ENCODE measurements at places on chromosomes 11 and 22.

DNA sequence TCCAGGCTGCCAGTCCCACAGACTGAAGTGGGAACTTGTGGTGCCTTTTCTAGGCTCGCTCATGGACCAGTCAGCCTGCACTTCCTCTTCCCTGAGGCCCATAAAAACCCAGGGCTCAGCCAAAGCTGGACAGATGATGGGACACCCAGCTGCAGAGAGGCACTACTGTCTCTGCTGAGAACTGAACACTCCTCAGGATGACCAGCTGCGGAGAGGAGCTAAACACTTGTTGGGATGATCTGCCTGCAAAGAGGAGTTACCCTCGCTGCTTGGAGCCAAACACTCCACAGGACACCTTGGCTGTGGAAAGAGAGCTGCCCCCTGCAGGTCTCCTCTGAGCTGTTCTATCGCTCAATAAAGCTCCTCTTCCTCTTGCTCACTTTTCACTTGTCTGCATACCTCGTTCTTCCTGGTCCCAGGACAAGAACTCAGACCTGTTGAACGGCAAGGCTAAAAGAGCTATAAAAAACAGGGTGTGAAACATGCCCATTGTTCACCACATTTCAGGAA is 465.5 kb downstream of the GUCY1A2 start:
- DNase-seq = no peak

DNA sequence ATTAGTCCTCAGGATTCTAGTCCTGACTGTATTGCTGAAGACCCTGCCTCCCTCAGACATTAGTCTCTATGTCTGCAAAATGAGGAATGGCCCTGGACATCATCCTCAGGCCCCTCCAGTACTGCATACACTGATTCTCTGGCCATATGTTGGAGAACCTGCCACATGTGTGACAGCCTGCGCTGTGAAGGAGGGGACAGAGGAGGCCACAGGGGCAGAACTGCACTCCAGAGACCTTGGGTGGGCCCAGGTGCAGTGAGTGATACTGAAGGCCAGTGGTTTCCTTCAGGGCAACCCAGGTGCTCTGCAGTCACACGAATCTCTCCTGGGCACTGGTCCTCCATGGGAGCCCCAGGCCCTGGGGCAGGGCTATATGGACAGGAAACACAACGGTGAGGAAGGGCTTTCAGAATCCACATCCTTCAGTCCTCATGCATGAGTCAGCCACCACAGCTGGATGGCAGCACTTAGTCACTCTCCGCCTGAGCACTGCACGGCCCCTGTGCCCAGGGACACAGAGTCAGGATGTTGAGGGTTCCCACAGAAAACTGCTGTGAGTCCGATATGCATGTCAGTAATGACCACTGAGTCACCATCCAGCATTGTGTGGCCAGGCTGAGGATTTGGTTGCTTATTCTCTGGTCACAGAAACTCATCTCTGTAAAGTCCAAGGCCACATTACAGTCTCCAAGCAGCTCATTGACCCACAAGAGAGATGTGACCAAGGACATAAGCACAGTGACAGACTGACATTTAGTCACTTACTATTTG is 39.7 kb downstream of the ME3 start:
- DNase-seq = peak; percentile 94

- DNase-seq = no peak
Measured at GRCh38 chr11:7582338-7582985, 68.7 kb downstream of the PPFIBP2 start.

DNA sequence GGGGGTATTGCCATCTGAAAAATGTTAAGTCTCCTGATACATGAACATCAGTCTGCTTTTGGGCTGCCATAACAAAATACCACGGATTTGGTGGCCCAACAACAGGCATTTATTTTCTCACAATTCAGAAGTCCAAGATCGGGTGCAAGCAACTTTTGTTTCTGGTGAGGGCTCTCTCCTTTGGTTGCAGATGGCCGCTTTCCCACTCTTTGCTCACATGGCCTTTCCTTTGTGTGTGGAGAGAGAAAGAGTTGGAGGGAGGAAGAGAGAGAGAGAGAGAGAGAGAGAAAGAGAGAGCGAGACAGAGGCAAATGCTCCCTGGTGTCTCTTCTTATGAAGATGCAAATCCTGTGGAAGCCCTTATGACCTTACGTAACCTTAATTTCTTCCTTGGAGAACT is 2.5 kb upstream of the KRTAP5-2 start:
- DNase-seq = no peak

GRCh38 chr22:30224161-30224857 is 22.2 kb downstream of the LIF start:
- no peak for DNase-seq

DNA sequence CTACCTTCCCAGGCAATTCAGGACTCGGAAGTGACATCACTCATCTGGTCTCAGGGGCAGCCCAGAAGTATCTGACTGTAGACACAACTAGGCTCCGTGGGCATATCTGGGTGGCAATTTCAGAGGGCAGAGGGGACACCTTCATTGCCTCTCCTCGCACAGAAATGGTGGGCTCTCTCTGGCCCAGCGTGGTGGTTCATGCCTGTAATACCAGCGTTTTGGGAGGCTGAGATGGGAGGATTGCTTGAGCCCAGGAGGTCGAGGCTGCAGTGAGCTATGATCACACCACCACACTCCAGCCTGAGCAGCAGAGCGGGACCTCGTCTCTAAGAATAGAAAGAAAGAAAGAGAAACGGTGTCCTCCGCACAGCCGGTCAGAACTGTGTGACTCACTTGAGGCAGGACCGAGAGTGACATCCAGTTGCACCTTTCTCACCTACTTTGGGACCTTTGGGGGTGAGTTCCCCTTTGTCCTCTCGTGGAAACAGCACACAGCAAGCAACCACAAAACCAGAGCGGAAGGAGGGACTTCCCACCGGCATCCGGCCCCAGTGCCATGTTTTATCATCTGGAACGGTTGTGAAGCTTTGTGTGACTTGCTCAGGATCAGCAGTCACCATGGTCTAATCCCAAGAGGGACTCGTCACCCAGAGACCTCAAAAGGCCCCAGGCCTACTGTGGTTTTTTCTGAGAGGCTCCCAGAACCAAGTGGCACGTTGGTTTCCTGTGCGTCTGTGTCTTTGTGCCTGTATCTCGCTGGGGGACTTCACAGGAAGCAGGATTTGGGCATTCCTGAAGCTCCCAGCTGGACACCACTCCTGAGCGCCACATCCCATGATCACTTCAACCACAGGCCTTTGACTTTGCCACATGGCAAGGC is 38.4 kb upstream of the EMID1 start:
- DNase-seq = no peak

- DNase-seq = peak; percentile 16
Measured at GRCh38 chr22:41687901-41688364, 734 bp downstream of the SNU13 start.

DNA sequence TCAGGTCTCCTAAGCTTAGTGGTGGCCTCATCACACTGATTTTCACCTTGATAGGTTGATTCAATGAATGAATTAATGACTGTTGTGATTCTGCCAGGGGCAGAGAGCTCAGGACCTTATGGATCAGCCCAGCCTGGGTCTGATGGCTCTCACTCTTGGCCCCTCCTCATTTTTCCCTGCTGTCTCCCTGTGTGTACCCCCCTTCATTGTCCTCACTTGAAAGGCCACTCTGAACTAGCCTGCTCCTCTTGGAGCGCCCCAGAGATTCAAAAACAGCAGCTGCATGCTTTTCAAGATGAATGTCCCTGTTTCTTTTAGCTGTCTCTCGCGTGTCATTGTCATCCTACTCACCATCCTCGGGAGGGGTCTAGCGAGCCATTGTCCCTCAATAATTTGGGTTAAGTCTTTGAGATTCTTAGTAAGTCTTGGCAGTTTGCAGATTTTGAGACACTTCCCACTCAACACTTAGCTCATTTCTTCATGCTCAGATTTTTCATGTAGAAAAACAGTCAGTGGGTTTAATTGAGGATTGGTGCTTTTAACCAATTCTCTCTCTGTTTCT is 42.5 kb upstream of the MICAL2 start:
- DNase-seq = no peak

DNA sequence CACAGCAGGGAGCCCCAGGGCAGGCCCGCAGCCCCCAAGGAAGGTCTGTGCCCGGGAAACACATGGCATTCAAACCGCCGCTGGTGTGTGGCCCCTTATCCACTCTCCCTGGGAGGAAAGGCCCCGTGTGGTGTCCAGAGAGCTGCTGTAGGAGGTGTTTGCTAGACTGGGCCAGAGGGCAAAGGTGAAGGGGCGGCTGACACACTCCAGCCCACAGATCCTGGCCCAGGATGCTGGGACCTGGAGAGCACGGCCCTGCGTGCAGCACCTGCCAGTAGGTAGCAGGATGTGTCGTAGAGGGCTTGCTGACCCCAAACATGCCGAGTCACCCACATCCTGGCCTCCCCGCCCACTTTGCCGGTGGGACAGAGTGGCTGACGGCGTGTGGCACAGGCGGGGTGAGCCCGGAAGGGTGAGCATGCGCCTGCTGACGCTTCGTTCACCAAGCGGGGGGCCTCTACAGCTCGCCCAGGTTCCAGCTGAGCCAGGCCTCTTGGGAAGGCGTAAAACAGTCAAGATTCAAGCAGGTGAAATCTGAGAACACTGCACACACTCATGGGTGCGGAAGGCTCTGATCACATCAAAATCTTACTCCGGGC is 11.0 kb downstream of the OSBPL5 start:
- no peak for DNase-seq

DNA sequence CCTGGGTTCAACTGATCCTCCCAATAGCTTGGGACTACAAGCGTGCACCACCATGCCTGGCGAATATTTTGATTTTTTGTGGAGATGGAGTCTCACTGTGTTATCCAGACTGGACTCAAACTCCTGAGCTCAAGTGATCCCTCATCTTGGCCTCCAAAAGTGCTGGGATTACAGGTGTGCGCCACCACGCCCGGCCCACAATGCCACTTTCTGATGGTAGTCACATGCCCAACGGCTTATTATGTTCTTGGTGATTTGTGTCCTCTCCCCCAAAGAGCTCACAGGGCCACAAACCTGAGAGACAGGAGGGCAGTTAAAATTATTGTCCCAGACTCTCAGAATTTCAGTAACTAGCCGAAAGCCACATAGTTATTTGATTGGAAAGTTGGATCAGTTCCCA is 9.6 kb downstream of the GRIK4 start:
- DNase-seq = no peak

DNA sequence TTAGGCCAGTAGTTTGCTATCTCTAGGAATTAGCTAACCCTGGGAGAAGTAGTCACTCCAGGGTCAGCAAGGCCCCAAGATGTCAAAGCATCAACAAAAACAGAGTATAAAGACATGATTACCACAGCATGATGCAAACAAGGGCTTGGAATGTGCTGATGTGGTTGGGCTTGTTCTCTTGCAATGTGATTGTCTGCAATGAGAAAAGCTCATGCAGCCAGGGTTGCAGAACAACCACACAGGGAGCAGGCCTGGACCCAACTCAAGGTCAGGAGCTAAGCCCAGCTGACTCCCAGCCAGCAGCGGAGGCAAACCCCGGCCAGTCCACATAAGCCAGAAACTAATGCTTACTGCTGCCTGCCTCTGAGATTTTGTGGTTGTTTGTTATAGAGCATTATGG is 132.4 kb upstream of the ZC3H12C start:
- peak; percentile 71 for DNase-seq

- DNase-seq = no peak
Measured at GRCh38 chr11:73398721-73399120, 22.5 kb downstream of the RELT start.

DNA sequence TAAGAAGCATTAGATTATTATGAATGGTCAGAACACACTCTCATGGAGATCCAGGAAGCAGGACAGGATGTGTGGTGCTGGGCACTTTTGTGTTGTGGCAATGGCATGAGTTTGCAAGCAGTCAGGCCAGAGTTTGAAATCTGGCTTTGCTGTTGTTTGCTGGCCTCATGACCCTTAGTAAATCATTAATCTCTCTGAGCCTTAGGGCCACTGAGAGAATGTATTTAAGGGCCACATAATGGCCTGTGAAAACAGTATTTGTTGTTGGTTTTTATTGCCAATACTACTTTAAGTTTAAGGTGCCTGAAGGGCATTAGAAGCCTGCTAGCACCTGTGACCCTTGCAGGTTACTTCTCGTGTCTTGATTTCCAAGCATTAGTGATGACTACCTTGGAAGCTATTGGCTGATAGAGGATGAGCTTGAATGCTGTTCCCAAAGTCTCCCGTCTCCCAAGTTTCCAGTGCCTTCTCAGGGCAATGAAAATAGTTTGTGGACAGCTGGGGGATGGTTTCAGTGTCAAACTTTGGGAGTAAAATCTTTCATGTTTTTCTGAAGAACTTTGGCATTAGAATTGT is 24.6 kb downstream of the STIM1 start:
- no peak for DNase-seq

DNA sequence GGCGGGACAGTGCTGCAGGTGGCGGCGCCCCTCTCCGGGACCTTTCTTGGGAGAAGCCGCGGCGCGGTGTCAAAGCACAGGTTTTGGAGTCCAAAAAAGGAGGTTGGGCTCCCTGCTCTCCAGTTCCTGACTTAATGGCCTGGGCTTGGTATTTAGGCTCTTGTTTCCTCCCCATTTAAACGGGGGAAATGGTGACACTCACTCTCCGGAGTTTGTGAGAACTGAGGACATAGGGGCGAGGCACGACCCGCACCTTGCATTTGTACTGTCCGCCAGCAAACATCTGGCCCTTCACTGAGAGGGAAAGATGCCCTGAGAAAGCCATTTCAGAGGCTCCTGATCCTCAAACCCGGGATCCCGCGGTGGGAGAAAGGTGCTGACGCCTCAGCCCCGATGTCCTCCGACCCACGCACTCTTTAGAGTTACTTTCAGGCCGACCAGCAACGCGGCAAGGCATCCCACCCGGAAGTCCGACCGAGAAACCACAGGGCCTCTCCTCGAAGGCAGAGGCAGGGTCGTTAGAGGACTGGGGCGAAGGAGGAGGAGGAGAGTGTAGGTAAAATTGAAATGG is 2.9 kb upstream of the WDR74 start:
- no peak for DNase-seq

DNA sequence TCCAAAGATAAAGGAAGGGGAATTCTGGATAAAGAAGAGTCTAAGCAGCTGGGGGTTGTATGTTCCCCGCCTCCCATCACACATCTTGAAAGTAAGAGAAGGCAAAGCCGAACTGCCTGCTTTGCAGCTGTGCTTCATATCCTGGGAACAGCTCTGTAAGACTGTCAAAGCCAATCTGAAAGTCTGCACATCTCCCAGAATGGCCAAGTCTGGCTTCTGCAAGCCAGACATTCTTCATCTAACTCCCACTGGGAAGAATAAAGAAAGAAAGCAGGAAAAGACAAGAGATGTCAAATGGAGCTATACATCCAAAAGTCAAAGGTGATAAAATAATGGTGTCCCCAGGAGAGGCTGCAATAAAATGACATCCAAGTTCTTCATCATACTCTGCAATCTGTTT is 15.4 kb downstream of the MORC2 start:
- no peak for DNase-seq

- no peak for DNase-seq
Measured at GRCh38 chr22:46049726-46050450, 72.9 kb upstream of the WNT7B start.

GRCh38 chr11:598005-598680 is 17.6 kb downstream of the IRF7 start:
- no peak for DNase-seq

Data from fibroblast of skin of right quadriceps (primary cell).